GM23248 (cell line): ENCODE measurements at places on chromosomes 7 and 10.

DNA sequence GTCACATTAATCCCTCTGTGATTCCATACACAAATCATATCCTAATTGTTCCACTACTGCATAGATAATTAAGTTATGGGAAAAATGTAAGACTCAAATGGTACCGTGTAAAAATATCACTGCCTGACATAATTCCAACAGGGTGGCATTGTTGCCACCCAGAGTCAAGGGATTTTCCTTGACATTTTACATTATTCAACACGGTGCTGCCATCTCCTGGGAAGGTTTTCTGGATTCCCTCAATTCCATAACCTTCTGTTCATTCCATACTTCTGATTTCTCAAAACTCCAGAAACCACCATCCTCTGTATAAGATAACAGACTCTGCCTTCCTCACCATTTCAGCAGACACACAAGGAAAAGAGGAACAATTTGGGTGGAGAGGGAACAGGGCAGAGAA is 495.9 kb downstream of the XPNPEP1 start:
- DNase-seq, result peak; percentile 53

DNA sequence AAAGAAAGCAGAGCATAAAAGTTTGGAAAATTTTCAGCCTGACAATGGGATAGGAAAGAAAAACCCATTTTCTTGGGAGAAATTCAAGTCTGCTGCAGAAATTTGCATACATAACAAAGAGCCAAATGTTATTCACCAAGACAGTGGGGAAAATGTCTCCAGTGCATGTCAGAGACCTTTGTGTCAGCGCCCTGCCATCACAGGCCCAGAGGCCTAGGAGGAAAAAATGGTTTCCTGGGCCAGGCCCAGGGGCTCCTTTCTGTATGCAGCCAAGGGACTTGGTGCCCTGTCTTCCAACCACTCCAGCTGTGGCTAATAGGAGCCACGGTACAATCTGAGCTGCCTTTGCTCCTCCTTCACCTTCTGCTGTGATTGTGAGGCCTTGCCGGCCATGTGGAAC is 189.1 kb upstream of the PITRM1 start:
- DNase-seq, result no peak

DNA sequence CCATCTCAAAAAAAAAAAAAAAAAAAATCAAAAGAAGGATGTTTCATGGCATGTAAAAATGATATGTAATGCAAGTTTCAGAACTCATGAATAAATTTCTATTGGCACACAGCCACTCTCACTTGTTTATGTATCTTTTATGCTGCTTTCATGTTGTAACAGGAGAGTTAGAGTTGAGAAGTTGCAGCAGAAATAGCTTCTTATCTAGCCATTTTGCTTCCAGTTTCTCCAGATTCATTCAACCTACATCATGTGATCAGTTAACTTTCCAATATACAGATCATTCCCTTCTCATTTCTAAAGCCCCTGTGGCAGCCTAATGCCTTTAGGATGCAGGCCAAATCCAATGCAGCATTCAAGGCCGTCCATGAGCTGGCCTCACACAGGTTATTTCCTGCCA is 30.4 kb downstream of the ZNF786 start:
- DNase-seq, result no peak

GRCh38 chr7:112462236-112462635 is 12.0 kb downstream of the IFRD1 start:
- peak; percentile 88 for DNase-seq

DNA sequence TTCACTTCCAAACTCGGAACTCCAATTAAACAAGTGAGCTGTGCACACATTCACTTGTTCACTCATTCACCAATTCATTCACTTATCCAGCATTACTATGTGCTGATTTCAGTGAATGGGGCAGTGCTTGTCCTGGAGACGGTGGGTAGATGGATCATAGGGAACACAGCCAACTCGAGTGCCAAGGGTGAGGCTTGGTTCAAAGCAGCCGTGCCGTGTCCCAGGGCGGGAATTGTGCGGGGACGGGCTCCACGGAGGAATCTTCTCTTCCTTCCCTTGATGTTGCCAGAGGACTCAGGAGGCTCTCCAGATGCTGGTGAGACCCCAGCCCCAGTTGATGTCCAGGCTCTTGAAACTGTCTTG is 2.9 kb downstream of the SH2D4B start:
- no peak for DNase-seq

GRCh38 chr10:68133523-68133922 is 24.2 kb downstream of the MYPN start:
- no peak for DNase-seq

GRCh38 chr10:118401708-118402193 is 59.6 kb upstream of the FAM204A start:
- DNase-seq, result no peak

GRCh38 chr10:78543749-78544362 is 510.2 kb downstream of the RPS24 start:
- peak; percentile 96 for DNase-seq

- DNase-seq, result no peak
These were observed 5.0 kb upstream of the FAM20C start for GRCh38 chr7:187227-187927.

GRCh38 chr10:51800725-51801424 is 101.5 kb upstream of the CSTF2T start:
- DNase-seq, result peak; percentile 14

GRCh38 chr7:120033114-120033513 is 239.9 kb upstream of the KCND2 start:
- no peak for DNase-seq

DNA sequence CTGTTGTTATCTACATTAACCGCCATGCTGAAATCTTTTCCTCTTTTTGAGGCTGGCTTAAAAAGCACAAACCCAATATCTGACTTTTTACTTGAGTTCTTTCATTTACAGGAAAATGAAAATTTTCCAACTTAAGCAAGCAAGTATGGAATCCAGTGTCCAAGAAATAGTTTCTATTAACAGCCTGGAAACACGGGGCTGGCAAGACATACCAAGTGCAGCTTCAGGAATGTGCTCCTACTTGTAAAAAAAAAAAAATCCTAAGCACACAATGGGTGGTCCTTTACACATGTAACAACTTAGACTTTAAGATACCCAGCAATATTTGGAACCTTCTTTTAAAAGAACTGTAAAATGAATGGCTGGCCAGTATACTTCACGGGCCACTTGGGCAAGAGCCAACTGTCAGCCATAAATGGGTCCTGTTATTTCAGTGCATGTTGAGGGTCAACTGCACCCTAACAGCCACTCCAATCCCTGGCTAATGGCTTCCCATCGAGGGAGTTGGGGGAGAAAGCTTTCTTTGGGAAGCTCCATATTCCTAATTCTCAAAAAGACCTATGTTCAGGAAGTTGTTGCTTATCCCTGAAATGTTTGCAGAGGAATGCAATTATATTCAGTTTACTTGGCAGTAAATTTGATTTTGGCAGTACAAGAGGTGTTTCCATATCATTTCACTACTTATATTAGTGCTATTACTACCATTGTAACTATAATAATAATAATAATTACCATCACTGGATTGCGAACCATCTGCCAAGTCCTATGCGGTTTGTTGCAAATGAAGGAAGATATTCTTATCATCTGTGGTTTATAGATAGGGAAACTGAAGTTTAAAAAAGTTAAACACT is 236.4 kb upstream of the TMEM72 start:
- no peak for DNase-seq

DNA sequence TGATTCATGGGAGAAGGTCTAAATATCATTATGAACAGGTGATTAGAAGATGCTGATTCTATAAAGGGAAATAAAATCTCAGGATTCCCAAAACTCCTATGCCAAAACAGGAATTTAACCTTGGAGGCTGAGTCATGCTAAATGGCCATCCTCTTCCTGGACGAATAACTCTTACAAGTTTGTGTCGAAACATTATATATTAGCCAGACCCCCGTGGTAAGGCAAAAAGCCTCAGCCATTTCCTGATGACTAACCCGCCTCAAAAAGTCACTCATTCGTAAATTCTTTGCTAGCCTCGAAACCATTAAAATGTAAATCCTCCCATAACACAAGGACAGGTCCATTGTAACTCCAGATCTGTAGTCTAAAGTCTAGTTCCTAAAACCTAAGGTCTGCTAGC is 32.0 kb downstream of the CUL2 start:
- peak; percentile 93 for DNase-seq

- DNase-seq, result no peak
These were observed 82.3 kb downstream of the KMT2E start for GRCh38 chr7:105096306-105096705.

- DNase-seq, result no peak
These were observed 66.0 kb upstream of the DOCK1 start for GRCh38 chr10:126839094-126839761.

DNA sequence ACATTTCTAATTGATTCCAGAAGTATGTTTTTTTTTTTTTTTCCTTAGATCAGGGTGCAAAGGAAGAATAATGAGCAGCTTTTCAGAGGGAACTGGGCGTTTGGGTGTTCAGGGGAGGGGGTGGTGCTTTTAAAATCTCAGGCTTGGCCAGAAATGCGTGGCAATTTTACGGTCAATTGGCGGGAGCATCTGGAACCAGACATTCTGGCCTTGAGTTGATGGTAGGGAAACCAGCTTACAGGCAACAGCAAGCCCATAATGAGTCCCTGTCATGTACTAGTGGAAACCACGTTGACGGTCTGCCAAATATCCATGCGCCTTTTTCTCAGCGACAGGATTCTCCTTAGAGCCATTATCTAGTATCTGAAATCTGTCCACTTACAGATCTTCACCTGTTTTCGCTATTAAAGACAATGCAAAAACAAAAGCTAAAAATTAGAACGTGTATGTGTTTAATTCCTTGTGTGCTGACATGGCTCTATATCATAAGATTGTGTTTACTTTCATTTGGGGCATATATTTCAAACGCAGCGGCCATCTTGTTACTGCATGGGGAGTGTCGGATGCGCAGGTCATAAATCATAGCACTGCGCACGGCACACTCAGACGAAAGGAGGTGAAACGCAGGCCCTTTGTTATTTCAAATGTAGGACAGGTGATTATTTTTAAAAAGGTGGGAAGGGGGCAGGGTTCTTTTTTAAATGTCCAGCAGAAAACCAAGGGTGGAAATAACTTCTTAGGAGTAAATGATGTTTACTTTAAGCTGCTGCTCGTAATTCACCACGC is 209.2 kb downstream of the AGMO start:
- no peak for DNase-seq

- no peak for DNase-seq
These were observed 101.4 kb downstream of the MICU1 start for GRCh38 chr10:72524489-72524888.

DNA sequence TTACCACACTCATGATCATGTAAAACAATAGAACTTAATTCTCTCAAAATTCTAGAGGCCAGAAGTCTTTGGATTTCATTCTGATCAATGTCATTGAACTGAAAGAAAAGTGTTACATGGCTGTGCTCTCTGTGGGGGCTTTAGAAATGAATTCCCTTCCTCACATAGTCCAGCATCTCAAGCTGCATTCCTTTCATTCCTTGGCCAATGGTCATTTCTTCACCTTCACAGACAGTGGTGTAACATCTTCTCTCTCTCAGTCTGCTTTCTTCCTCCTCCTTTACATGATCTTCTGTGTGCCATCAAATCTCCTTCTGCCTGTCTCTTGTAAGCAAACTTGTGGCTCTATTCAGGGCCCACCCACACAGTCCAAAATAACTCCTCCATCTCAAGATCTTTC is 735.3 kb downstream of the SUGCT start:
- DNase-seq, result peak; percentile 4

GRCh38 chr10:101484175-101484745 is 103.8 kb downstream of the POLL start:
- no peak for DNase-seq

- peak; percentile 15 for DNase-seq
These were observed 104.2 kb upstream of the TMEM72 start for GRCh38 chr10:44806950-44807349.

DNA sequence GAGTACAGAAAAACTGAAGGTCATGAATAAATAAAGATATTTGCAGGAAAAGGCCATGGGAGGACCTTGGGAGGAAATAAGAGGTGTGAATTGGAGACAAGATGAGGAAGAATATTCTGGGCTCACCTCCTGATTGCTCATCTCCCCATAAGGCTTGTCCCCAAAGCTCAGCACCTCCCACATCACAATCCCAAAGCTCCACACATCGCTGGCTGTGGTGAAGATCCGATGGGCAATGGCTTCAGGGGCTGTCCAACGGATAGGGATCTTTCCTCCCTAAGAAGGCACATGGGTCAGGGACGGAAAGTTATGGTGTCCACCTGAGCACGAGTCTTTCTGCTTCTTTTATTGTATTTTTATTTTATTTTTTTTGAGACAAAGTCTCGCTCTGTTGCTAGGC is 12.9 kb downstream of the ZYX start:
- no peak for DNase-seq

- no peak for DNase-seq
These were observed 105.5 kb downstream of the HGF start for GRCh38 chr7:81664304-81664703.

- no peak for DNase-seq
These were observed 199.7 kb downstream of the ANK3 start for GRCh38 chr10:60189861-60190475.

DNA sequence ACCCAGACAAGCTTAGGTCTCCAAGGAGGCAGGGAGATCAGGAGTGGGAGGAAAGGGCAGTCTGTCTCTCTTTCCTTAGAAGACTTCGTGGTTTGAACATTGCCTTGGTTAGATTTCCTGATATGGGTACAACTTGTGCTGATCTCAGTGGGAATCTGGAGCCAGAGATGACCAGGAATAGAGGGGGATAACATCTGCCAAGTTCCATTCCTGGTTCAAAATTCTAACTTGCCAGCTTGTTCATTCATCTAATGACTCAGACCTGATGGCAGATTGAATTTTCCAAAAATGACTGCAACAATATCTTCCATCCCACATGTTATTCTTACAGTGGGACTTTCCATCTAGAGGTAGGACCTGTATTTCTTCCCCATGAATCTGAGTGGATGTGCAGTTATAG is 394.3 kb upstream of the PODXL start:
- DNase-seq, result no peak

DNA sequence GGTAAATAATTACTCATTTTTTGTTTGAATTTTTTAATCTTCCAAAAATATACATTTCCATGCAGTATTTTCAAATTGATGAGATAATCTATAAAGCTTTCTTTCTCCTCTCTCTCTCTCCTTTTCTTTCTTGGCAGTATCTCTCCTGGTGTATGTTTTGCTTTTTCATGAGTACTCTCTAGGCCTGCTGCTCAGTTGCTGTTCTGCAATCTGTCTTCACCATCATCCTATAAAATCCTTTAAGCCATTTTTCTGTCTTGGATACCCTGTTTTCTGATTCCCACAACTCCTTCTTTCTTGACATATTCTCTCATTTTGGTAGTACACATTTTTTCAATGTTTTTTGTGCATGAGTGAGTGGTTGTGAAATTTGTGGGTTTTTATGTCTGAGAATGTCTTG is 1558.1 kb upstream of the LRRTM3 start:
- no peak for DNase-seq

- DNase-seq, result no peak
These were observed 48.9 kb upstream of the DUSP5 start for GRCh38 chr10:110448682-110449418.

GRCh38 chr7:139232377-139232717 is 1.3 kb downstream of the UBN2 start:
- DNase-seq, result no peak

DNA sequence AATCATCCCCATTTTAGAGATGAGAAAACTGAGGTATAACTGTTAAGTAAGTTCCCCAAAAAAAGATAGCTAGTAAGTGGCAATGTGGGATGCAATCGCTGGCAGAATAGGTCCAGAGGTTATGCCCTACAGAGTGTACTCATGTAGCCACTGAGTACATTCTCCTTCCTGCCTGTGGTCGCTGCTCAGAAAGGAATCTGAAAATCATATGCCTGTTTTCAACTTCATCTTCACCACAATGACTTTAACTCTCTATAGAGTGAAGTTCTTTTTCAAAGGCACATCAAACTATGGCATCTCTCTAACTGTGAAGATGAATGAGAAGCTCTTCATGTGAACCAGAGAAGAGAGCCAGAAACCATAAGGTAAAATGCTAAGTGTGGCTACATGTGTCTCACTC is 162.2 kb upstream of the SLC25A13 start:
- no peak for DNase-seq
